ENCODE measurements at places on chromosomes 4 and X.

DNA sequence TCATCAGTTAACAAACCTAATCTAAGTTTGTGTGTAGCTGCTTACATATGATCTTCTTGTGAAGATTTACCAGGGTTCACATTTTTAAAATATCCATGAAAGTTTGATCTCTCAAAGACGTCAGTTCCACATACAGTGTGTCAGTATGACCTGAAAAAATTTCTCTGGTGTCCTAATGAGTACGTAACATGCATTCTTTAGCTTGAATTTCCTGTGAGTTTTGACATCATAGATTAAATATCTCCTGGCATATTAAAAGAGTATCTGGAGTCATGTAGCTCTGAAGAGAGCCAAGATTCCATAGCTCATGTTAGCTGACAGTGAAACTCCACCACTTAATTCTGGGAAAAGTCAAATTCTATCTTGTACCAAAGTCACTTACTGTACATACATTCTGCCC lies 43.9 kb upstream of the PDLIM5 start:
- no peak for DNase-seq

- DNase-seq: peak; percentile 1
Measured at GRCh38 chrX:65601530-65602220, 65.8 kb upstream of the MSN start.

DNA sequence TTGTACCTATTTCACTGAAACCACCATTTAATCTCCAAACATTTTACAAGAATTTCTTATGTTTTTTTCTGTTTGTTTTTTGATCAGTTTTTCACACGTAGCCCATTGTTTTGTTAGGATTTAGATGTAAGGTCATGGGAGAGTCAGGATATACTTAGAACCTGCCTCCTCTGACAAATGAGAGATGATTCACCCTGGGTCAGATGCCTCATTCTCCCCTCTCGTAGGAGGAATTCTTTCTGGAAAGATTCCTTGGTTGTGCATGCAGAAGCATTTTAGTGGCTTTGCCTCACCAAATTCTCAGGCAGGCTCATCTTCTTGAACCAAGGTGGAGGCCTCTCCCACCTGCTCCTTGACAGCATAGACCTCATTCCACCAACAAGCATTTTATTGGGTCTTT lies 599.3 kb downstream of the SPRY1 start:
- no peak for DNase-seq

DNA sequence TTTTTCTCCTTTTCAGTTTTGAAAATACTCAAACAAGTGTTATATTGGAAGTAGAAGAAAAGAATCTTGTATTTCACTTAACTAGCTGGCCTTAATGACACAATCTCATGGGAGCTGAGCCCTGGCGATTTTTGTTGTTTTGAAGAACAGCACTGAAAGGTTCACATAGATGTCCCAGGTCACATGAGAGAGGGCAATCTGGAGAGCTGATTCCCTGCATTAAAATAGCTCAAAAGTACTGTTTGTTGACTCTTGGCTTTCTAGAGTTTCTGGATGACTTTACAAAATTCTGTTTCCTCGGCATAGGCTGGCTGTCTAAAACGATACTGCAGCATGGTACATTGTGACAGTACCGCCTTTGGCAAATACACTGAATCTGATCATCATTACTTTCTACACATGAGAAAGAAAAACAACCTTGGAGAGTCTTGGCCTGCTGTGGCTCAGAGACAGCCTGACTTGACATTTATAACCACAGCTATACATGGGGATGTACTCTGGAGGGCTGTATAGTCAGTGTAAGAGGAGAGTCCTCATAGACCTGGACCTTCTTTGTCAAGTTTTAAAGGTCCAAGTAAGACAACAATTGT lies 119.8 kb upstream of the PDLIM3 start:
- DNase-seq: no peak

- no peak for DNase-seq
Measured at GRCh38 chrX:112631892-112632291, 47.8 kb downstream of the LHFPL1 start.

GRCh38 chrX:130726661-130727060 lies 176.3 kb downstream of the ENOX2 start:
- DNase-seq: no peak

DNA sequence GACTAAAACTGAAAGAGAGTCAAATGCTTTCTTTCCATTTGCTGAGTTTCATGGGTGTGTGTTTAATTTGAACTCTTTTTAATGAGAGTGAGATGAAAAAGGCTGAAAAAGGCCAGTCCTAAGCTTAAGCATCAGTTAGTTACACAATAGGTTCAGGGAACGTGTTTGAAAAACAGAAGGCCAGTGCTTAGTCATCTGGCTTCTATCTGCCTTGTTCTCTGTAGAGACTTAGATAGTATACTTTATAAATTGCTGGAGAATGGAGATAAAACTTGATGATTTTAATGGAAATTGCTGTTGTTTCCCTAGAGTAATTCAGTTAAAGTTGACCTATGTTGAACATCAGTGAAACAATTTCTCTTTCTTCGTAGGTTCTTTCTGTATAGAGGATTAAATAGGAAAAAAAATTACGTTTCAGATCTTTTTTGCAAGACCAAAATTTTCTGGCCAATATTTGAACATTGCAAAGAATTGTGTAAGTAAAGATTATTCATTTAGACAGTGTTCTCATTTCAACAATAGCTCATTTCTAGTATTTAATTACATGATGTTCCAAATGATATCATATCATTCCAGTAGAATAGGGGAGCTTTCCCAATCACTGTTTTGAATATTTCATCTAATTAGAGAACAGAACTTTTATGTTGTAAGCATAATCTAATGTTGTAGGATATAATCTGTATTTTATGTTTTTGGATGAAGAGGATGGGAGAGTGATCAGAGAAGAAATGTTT lies 1088.8 kb downstream of the ADGRL3 start:
- DNase-seq: no peak

DNA sequence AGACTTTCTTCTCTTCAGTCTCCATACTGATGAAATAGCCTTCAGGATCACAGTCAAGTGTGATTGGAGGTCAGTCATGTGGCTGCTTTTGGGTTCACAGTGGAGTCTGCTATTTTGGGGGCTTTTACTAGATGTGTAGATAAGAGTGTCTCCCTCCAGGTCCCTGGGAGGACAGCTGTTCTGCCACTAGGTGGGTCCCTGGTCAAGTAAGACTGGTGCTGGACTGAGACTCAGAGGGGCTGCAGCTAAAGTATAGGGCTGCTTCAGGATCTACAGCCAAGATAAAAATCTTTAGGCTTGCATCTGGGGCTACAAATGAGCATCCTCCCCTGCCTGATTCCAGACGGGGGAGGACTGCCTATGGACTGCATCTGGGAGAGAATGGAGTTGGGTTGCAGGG lies 200.7 kb upstream of the ANKRD50 start:
- no peak for DNase-seq

GRCh38 chrX:38103857-38104812 lies 97.8 kb downstream of the SYTL5 start:
- no peak for DNase-seq

- DNase-seq: no peak
Measured at GRCh38 chrX:16868920-16869319, 1.2 kb downstream of the RBBP7 start.

GRCh38 chrX:22795671-22796070 lies 204.1 kb upstream of the DDX53 start:
- DNase-seq: no peak

DNA sequence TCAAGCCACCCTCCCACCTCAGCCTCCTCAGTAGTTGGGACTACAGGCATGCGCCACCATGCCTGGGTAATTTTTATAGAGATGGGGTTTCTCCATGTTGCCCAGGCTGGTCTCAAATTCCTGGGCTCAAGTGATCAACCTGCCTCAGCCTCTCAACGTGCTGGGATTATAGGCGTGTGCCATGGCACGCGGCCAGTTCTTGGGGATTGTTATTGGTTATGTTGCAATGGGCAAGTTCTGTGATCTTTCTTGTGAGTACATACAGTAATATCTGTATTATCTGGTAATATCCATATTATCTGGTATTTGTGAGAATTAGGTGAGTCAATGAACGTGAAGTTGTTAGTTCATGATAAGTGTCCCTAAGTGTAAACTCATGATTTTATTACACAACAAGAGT lies 90.3 kb upstream of the TBL1X start:
- DNase-seq: peak; percentile 47

DNA sequence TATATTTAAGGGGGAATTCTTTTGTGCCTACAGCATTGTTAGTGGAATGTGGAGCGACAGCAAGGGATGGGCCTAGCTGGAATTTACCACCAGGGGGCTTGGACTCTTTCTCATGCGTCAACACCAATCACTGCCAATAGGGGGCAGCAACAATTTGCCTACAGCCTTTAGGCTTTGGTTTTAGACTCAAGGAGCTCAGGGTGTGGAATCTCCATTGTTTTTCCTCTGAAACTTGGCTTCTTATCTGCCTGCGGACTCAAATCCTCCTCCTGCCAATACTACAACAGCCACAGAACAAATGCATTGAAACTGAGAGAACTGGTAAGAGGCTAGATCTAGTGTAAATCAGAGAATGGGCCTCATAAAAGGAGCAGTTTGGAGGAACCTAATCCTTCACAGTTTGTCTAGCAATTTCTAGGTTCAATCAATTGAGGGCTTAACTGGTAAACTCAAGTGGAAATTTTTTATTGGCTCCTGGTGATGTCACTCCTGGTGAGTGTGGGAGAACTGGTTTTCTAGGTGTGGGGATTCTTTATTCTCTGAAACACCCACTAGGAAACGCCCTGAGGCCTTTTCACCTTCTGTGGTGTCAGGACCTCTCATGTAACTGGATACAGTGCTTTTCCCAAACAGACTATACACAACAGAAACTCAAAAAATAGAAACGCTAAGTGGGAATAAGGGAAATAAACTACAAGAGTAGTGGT lies 27.9 kb upstream of the TMSB4X start:
- peak; percentile 78 for DNase-seq

- no peak for DNase-seq
Measured at GRCh38 chr4:38831653-38832052, 25.0 kb downstream of the TLR6 start.

GRCh38 chr4:51885363-51885762 lies 42.4 kb downstream of the DCUN1D4 start:
- DNase-seq: peak; percentile 10

DNA sequence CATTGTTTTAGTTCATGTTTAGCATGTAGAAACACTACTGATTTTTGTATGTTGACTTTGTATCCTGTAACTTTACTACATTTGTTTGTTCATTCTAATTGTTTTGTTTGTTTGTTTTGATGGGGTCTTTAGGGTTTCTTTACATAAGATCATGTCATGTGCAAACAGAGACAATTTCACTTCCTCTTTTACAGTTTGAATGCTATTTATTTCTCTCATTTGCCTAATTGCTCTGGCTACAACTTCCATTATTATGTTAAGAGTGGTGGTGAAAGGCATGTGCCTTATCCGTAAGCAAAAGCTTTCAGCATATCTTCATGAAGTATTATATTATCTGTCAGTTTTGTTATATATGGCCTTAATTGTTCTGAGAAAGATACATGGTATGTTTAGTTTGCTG lies 571.1 kb downstream of the PCDH7 start:
- no peak for DNase-seq

DNA sequence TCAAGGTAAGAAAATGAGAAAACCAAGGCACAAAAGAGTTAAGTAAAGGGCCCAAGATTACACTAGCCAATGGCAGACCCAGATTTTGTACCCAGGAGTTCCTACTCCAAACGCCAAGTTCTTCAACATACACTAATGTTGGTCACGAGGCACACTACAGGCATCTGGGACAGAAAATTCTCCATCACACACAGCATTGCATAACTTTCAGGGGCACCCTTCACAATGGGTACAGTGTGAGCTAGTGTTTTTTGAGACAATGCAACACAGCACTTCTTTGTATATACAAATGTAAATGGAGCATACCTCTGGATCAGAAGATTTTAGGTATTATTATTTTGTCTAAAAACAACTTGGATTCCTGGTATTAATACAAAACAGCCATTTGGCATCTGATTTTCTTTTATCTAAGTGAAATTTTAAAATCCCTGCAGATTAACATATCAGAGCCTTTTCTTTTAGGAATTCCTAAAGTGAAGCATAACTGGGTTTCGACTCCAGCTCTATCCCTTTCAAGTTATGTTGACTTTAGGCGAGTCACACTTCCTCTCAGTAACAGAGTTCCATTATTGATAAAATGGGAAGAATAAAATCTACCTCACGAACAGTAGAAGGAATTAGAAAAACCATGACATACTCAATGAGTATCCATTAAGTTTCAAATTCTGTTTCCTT lies 41.1 kb downstream of the ADGRA3 start:
- DNase-seq: no peak

GRCh38 chr4:73704314-73705055 lies 35.9 kb upstream of the CXCL8 start:
- peak; percentile 89 for DNase-seq

DNA sequence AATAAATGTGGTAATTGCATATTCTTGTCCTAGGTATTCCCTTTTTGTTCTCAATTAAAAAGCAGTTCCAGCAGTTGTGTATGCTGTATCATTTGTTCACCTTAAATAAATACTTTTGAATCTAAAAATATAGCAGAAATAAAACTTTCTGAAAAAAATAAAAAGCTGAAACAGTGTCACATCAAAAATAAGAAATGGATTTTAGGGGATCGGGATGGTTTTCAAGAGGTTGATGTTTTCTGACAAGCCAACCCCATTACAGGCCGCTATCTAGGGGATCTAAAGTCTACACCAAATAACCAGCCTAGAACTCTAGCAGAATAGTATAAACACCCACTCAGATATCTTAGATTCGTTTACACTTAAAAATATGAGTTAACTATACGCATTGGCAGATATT lies 95.4 kb upstream of the MAML3 start:
- DNase-seq: no peak

DNA sequence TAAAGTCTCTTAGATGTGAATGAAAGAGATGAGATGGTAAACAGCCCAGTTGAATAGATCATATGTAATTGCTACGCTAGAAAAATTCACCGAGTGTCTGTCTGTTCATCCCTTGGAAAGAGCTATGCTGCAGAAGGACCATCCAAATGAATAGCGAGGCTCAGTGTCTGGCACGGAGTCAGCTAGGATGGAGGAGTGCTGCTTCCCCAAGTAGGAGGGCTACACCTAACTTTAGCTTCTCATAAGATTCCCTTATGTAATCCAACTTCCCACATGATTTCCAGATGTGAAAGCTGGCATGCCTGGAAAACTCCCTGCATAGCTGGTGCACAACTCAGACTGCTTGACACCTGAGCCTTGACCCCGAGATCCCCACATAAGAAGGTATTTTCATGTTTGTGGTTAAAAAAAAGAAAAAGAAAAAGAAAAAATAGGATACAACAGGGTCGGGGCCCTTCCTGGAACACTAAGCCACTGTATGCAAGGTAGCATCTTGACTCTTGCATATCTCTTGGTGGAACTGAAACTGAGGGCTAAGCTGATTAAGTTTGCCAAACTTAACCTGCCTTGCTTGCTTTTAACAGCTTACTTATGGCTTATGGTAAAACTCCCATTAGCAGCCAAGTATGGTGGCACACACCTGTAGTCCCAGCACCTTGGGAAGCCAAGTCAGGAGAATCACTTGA lies 82.3 kb downstream of the FREM3 start:
- no peak for DNase-seq

Data from LoVo (cell line).